ENCODE measurements at places on chromosomes 6 and 20.

DNA sequence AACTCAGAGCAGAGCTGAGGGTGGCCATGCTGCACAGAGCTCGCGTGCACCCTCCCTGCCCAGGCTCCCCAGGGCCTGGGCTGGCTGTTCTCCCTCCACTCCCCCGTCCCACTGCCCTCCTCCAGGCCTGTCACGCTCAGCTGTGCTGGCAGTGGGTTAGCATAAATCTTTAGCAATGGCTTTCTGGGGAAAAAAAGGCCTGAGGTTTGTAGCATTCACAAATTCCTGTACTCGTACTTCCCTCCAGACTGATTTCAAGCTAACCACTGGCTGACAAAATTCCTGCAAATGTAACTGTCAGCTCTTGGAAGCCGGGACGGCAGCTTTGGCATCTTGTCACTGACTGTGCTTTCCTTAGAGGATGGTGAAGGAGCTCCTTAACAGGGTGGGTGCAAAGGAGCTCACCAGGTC lies 22.3 kb upstream of the SMOC2 start:
- DNase-seq = no peak
- H3K4me3 ChIP-seq = no peak overlapping the region
- no peaks in the 10 kb centered on the region for H3K4me1 ChIP-seq
- no peaks in the 10 kb centered on the region for H3K27me3 ChIP-seq

GRCh38 chr20:4896971-4897497 lies 104.3 kb downstream of the SLC23A2 start:
- no peak overlapping the region for H3K4me3 ChIP-seq
- peak; percentile 81 for DNase-seq
- peak overlapping the region; percentile 64 for H3K27ac ChIP-seq
- peaks cover 3% of the 10 kb centered on the region for H3K4me1 ChIP-seq
- H3K36me3 ChIP-seq = no peaks in the 10 kb centered on the region
- H3K27me3 ChIP-seq = no peaks in the 10 kb centered on the region

DNA sequence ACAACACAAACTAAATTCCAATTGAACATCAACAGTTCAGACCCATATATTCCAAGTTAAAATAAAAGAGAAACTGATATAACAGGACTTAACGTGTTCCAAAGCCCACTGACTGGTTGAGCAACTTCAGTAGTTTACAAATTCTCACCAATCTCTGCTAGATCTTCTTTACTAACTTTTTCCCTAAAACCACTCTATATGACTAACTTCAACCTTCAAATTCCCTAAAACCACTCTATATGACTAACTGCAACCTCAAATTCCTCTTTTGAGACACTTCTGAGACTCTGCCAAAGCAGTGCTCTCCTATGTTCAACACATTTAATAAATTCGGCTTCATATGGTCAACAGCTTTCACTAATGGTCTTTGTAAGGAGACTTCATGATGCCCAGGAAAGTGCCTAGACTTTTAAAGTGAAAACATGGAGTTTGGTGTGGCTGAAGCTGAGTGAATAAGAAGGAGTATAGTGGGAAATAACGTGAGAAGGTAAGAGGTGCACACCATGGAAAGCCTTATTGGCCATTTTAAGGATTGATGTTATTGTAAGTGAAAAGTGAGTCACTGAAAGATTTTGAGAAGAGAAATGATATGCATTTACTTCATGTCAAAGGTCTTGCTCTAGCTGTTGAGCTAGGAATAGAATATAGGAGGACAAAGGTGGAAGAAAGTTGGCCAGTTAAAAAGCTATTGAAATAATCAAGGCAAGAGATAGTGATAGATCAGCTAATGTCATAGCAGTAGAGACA lies 134.0 kb upstream of the HCRTR2 start:
- H3K27ac ChIP-seq = no peak overlapping the region
- no peaks in the 10 kb centered on the region for H3K27me3 ChIP-seq
- H3K4me3 ChIP-seq = no peak overlapping the region
- DNase-seq = no peak
- no peaks in the 10 kb centered on the region for H3K4me1 ChIP-seq

DNA sequence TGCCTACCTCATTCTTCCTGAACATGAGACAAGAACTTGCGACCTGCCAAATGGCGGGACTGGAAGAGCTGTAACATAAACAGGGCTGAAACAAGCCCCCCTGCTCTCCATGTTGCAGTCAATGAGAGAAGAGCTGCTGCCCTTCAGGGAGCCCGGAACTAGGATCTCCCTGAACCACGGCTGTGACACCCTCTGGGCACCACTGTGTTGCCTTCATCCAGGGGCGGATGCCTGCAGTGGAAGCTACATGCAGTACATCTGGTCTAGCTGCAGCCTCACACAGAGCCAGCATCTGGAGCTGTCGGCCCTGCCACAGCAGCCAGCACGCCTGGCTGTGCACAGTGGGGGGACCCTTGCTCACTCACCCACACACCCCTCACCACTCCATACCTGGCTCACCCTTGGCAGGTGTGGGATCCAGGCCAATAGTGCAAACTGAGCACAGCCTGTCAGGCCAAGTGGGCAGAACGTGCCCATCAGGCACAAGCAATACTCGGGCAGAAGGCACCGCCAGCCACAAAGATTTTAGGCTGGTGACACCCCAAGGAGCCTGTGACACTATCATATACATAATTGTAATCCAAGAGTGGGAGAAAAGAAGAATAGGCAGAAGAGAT lies 451.3 kb downstream of the HTR1B start:
- no peak overlapping the region for H3K27ac ChIP-seq
- no peaks in the 10 kb centered on the region for H3K4me1 ChIP-seq
- H3K4me3 ChIP-seq = no peak overlapping the region
- no peaks in the 10 kb centered on the region for H3K36me3 ChIP-seq
- no peak for DNase-seq
- H3K27me3 ChIP-seq = no peaks in the 10 kb centered on the region

DNA sequence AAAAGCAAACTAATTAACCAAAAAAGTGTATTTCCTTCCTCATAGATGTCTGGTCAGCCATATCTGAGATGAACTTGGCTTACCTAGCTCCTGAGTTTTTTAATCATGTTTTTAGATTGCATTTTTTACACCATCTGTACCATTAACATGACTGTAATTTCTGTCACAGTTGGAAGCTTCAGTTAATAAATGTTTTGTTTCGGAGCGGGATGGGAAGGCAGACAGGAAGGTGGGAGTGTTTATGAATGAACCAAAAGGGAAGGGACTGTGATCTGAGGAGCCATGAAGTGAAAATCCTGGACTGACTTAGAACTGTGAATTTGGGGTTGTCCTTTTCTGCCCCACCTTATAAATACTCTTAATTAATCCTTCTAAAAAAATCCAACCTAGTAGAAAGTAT lies 445.6 kb upstream of the SOX4 start:
- H3K4me1 ChIP-seq = no peaks in the 10 kb centered on the region
- no peaks in the 10 kb centered on the region for H3K27me3 ChIP-seq
- H3K27ac ChIP-seq = no peak overlapping the region
- H3K36me3 ChIP-seq = no peaks in the 10 kb centered on the region
- DNase-seq = no peak

DNA sequence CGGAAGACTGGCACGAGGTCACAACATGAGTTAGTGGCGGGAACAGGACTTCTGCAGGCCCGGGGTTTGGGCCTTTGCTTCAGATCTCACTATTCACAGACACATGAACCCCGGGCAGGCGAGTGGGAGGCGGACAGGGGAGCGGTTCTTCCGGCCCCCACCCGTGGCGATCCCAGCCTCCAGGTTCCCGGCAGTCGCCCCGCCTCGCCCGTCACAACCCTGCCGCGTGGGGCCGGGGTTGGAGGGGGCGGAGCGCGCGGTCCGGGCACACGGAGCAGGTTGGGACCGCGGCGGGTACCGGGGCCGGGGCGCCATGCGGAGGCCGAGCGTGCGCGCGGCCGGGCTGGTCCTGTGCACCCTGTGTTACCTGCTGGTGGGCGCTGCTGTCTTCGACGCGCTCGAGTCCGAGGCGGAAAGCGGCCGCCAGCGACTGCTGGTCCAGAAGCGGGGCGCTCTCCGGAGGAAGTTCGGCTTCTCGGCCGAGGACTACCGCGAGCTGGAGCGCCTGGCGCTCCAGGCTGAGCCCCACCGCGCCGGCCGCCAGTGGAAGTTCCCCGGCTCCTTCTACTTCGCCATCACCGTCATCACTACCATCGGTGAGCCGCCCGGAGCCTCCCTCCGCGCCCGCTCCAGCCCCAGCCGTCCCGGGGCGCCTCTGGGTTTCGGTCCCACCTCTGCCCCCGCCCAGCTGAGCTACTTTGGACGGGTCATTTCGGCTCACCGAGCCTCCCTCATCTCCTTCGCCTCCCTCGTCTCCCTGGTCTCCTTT lies at the start of gene KCNK15:
Gene KCNK15 (plus strand): TSS at position 268 of the 769 bp plus-strand sequence. CDS start 46 bp downstream, at position 314.
- no peak within 1 kb of the TSS for H3K27ac ChIP-seq
- H3K4me3 ChIP-seq = peak within 1 kb of the TSS; percentile 50
- H3K4me1 ChIP-seq = no peaks in the 10 kb centered on the region
- DNase-seq = peak; percentile 58
- no peaks in the 10 kb centered on the region for H3K36me3 ChIP-seq

GRCh38 chr6:158149641-158150040 lies 18.4 kb downstream of the SERAC1 start:
- H3K4me3 ChIP-seq = no peak overlapping the region
- H3K27ac ChIP-seq = no peak overlapping the region
- no peaks in the 10 kb centered on the region for H3K4me1 ChIP-seq
- DNase-seq = no peak
